Ascending aorta (tissue), 2 donors: ENCODE measurements at places on chromosomes 1 and 21. TPM values are rescaled to one million over a fixed set of nuclear protein-coding genes. Genes with fewer than 3 reads are reported as not detected.

Gene CADM3
- total RNA-seq: 7.0 TPM

Gene GDAP2
- total RNA-seq: 9.5 TPM

Gene KRTAP19-2
- not detected for total RNA-seq

Gene CA14
- not detected for total RNA-seq

Gene TFF2
- not detected for total RNA-seq

Gene AMY1B
- not detected for total RNA-seq

Gene C8A
- total RNA-seq: 0.21 TPM

Gene ZBTB8B
- under 0.01 TPM for total RNA-seq

Gene KIAA1614
- 21.9 TPM for total RNA-seq

Gene PGBD5
- total RNA-seq: not detected

Gene ZSWIM5
- total RNA-seq: 1.2 TPM
